Activated naive CD8-positive, alpha-beta T cell treated with anti-CD3 and anti-CD28 coated beads, Interleukin-2, amount 50 U/mL, for 24 hours (primary cell): ENCODE measurements at places on chromosomes 2 and 18.

GRCh38 chr2:104871649-104871971 is 17.7 kb downstream of the POU3F3 start:
- no peak for DNase-seq

- no peak for DNase-seq
Measured at GRCh38 chr2:226118471-226119429, 680.9 kb downstream of the IRS1 start.

GRCh38 chr2:14127765-14128164 is 504.8 kb upstream of the LRATD1 start:
- DNase-seq: no peak

DNA sequence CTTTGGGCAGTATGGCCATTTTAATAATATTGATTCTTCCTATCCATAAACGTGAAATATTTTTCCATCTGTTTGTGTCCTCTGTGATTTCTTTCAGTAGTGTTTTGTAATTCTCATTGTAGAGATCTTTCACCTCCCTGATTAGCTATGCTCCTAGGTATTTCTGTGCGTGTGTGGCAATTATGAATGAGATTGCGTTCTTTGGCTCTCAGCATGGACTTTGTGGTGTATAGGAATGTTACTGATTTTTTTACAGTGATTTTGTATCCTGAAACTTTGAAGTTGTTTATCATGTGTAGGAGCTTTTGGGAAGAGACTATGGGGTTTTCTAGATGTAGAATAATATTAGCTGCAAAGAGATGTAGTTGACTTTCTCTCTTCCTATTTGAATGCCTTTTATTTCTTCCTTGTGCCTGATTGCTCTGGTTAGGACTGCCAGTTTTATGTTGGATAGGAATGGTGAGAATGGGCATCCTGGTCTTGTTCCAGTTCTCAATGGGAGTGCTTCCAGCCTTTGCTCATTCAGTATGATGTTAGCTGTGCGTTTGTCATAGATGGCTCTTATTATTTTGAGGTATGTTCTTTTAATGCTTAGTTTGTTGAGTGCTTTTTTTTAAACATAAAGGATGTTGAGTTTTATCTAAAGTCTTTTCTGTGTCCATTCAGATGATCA is 27.0 kb upstream of the THUMPD2 start:
- no peak for DNase-seq

GRCh38 chr18:8299054-8299980 is 309.9 kb upstream of the RAB12 start:
- DNase-seq: no peak

- DNase-seq: no peak
Measured at GRCh38 chr2:189218236-189218635, 38.7 kb upstream of the COL5A2 start.

- no peak for DNase-seq
Measured at GRCh38 chr2:134181219-134181618, 72.7 kb upstream of the MGAT5 start.

- no peak for DNase-seq
Measured at GRCh38 chr2:121872651-121873050, 117.2 kb downstream of the TSN start.

DNA sequence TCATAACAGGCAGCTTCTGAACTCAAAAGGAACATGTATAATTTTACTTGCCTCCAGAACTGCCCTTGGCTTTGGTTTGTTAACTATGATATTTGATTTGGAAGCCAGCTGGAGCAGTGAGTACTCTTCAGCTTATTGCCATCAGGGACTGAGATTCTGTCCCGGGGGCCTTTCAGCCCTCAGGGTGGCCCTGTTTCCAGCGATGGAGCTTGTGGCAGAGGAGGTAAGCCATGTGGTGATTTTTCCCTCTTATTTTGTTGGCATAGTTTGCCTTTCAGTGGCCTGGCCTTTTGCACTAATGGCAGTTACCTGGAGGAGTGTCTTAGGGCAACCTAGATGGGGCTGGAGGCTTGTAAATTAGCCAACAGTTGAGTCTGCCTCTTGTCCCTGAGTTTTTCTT is 1955.0 kb upstream of the LRRTM1 start:
- DNase-seq: no peak
